ENCODE measurements at places on chromosomes 6 and 20.

GRCh38 chr6:84606860-84607259 is 157.5 kb downstream of the TBX18 start:
- no peak for DNase-seq

GRCh38 chr6:45966797-45967196 is 48.9 kb downstream of the CLIC5 start:
- no peak for DNase-seq

- DNase-seq = no peak
Measured at GRCh38 chr6:37809197-37809543, 10.4 kb upstream of the ZFAND3 start.

DNA sequence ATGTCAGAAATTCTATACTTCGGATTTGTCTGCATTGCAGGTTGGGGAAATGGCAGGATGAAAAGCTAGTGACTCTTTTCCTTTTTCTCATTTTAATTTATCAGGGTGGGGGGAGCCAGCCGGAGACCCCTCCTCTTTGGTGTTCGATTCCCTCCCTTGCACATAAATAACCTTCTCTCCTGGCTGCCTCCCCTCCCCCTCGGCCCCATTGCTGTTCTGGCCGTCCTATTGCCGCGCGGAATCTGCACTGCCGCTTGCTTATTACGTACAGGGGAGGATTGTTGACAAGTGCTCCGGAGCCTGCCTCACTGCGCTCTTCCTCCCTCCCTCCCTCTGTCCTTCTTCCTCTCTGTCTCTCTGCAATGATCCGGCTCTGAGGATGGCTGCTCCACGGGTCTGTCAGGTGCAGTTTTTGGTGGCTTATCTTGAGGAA is 154.7 kb downstream of the JARID2 start:
- no peak for DNase-seq

DNA sequence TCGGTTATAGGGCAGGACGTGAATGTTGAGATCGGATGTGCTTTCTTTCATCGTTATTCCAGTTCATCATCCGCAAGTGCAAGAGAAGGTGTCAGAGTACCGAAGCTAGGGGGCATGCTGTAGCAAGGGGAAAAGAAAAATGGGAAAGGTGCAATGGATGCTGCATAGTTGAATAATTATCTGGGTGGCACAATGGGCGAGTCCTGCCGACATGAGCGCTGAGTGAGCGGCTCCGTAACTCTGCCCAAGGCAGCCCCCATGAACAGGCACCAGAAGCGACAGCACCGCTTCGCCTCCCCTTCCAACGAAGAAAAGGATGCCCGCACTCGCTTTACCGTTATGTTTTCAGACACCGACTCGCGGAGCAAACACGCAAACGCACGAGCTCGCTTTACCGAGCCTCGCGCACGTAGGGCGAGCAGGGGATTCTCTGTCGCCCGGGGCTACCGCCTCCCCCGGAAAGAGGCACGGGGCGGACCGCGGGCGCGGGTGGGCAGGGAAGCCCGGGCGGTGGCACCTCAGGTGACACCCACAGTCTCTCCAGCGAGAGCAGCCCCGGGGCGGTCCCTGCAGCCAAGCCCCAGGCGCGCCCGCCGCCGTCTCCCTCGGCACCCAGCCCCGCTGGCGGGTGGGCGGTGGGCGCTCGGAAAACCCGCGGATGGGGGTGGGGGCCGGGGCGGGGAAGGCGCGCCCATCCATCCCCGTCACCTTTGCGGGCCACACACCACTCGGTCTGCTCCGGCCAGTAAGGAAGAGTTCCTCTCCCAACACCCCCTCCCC is 654 bp downstream of the WASF1 start:
- DNase-seq = peak; percentile 34

GRCh38 chr6:160996131-160996601 is 4.6 kb downstream of the MAP3K4 start:
- DNase-seq = no peak

- no peak for DNase-seq
Measured at GRCh38 chr6:2616811-2617210, 133.9 kb downstream of the MYLK4 start.

GRCh38 chr6:16635810-16636602 is 125.3 kb downstream of the ATXN1 start:
- DNase-seq = peak; percentile 80

DNA sequence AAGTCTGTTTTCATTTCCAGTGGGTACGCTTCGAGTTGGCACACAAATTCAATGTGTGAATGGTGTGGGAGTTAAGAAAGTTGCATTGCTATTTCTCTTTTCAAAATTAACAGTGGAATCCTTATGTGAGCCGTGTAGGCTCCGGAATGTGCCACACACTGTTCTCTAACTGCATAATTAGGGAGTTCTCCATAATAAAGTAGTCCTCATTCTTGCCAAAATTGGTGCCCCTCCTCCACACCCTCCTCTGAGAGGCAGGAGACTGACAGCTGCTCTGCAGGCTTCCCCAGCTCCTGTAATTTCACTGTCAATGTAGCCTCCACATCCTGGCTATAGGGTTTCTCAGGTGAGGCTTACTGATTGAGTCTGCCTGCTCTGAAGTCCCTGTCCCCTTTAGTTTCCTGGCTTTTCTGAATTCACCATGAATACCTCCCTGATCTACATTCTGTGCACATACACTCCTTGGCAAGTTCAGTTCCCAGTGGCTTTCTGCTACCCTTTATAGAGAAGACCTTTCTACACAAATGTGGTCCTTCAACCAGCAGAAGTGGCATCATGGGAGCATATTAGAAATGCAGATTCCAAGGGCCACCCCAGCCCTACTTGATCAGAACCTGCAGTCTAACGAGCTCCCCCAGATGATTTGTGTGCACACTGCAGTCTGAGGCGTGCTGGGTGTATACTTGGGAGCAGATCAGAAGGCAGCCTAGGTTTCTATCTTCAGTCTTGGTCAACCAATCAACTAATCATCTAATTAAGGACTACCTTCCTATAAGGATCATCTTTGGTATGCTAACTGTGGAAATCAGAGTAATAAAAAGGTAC is 19.9 kb upstream of the CCN6 start:
- DNase-seq = no peak

GRCh38 chr20:46914789-46915379 is 20.2 kb downstream of the EYA2 start:
- no peak for DNase-seq

DNA sequence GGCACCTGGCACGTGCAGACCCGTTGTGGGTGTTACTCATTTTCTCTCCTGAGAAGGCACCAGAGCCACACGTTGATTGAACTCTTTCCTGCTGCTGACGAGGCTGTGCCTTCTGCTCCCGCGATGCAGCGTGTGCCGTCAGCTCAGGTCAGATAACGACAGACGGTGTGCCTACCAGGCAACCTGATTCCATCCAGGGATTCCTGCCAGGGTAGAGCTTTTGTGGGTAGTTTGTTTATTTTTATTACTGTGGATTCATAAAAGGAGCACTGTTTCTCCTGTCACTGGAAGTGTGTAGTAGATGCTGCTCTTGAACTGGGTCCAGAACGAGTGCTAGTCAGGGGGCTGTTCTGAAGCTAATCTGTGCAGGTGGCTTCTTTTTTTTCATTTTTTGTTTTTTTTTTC is 20.7 kb downstream of the PRPF6 start:
- DNase-seq = no peak

DNA sequence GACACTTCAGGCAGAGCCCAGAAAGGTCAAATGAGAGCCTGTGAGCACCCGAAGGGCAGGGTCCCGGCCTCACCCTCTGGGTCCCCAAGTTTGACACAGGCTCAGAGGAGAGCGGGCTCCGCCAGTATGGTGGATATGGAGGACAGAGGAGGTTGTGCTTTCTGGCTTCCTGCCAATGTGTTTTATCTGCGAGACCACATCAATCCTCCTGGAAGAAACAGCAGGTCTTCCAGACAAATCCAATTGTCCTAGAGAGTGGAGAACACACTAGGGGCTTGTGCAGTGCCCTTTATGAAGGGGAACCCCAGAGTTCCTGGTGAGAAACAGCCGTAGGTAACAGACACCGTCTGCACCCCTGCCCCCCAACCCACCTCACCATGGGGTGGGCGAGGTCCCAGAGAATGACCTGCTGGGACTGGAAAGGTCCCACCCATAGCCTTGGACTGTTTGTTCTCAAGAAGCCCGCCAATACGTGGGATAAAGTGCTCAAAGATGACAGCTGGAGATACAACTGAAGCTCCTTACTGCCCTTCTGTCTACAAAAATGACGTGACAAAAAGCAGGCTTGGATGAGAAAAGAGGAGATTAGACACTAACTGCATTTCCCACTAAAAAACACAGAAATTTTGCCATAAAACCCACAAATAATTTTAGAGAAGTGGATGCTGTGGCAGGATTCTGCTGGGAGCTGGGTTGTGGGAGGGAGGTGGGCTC is 23.9 kb upstream of the SSTR4 start:
- no peak for DNase-seq

DNA sequence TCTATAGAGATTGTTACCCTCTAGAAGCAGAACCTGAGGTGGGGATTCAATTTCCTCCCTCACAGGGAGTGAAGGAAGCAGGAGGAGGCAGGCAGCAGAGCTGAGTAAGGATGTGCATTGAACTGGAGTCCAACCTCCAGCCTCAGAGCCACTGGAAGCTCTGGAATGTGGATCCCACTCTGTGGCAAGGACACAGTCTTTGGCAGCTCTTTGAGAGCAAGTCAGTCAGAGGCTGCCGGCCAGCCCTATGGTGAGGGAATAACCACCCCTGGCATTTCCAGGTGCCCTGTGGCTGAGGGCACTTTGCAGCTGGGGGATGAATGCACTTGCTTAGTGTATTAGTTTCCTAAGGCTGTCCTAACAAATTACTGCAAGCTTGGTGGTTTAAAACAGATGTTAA is 37.2 kb downstream of the EBF4 start:
- DNase-seq = no peak

GRCh38 chr6:41747256-41748101 is at the start of gene PGC:
TSS of gene PGC (minus strand) at chr6:41747397. CDS start at chr6:41747334, 63 bp downstream.
- DNase-seq = no peak

DNA sequence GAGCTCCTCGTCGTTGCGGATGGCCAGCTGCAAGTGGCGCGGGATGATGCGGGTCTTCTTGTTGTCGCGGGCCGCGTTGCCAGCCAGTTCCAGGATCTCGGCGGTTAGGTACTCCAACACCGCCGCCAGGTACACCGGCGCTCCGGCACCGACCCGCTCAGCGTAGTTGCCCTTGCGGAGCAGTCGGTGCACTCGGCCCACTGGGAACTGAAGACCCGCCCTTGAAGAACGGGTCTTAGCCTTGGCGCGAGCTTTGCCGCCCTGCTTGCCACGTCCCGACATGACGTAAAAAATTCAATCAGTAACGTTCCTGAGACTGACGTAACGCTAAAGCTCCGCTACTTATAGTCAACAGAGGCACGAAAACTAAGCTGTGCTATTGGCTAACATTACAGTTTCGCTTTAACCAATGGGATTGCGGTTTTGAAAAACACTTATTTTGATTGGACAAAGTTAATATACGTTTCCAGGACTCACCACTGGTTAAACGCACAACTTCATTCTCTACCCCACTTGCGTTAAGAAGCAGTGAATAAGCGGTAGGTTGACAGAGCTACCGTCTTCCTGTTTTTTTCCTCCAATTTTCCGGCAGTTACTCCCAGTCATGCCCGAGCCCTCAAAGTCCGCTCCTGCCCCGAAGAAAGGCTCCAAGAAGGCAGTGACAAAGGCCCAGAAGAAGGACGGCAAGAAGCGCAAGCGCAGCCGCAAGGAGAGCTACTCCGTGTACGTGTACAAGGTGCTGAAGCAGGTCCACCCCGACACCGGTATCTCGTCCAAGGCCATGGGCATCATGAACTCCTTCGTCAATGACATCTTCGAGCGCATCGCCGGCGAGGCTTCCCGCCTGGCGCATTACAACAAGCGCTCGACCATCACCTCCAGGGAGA is 73.9 kb downstream of the OR2B2 start:
- peak; percentile 80 for DNase-seq

DNA sequence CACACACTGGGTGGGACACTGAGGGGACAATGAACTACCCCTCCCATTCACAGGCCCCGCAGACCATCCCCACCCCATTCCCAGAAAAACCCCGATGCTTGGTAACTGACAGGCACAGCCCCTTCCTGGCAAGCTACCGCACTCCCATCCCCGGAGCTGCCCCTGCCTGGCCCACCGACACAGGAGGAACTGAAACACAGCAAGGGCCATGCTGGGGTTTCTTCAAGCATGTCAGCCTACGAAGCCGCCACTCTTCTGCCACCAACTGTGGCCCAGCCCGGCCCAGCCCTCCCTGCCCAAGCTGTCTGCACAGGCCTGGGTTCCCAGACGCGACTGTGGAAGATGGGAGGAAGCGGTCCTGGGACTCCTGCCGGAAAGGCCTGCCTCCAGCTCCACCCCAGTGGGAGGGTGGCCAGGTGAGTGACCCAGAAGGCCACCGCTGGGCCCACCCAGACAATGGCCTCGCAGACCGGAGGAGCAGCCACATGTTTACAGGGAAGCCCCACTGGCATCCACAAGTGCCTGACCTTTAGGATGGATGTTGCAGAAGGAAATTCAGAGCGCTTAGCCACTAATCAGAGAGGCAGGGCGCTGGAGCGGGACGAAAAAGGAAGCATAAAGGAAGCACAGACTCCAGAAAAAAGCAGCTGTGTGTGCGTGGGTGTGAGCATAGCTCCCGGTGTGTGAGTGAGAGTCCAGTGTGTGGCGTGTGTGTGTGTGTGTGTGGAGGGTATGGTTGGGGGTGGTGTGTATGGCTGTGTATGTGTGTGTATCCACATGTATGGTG is 91.6 kb downstream of the PRND start:
- no peak for DNase-seq

DNA sequence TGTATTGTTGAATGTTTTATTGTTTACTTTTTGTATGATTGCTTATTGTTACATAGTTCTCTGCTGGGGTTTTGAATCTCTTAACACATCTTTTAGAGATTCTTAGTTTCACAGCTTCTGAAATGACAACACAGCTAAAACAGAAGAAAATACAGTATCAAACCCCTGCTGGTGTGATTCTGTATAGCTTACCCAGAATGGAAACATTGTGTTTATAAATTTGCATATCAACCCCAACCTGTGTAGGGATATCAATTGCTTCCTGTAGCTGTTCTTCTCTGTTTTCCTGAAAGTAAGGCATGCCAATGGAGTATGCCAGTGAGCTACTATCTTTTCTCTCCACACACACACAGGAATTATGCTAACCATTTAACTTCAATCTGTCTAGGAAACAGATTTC is 64.3 kb upstream of the ID4 start:
- no peak for DNase-seq
